Prostate gland (tissue), 2 donors: ENCODE measurements at places on chromosomes 3 and 15.

DNA sequence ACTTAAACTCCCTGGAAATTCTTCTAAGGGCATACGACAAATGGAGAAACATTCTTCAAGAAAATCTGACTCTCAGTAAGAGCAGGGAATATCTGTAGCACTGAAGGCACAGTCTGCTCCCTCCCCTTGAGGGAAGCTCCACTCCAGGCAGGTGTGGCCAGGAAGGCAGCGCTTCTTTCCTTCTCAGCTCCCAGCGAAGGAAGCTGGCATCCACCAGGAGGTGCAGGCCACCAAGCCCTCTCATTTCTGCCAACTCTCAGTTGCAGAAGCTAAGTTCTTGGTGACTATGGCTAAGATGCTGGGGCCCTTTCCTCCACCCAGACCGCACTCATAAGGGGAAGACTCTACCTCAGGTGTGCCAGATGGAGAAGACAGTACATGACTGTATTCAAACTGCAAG lies 37.7 kb upstream of the SLC41A3 start:
- no peak for DNase-seq

- DNase-seq = no peak
Measured at GRCh38 chr3:25424614-25425013, 3.4 kb upstream of the RARB start.

- DNase-seq = no peak
Measured at GRCh38 chr3:151009981-151010380, 37.5 kb upstream of the CLRN1 start.

DNA sequence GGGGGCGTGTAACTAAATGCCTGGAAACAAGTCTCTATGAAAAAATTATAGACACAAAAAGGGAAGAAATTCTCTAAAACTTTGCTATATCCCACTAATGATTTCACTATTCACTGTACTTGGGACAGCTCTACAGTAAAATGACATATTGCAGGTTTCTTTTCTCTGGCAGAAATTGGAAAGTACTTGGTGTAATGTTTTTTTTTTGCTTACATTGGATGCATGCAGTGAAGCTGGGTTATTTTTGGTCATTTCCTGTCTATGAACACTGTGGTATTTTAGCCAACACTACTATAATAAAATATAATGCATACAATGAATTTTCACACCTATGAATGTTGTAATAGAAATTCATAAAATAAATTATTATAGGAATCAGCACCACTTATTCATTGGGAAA lies 109.7 kb downstream of the LRRC49 start:
- DNase-seq = no peak

- DNase-seq = no peak
Measured at GRCh38 chr3:185696039-185696438, 109.9 kb downstream of the SENP2 start.

GRCh38 chr3:140198242-140198641 lies 263.3 kb downstream of the CLSTN2 start:
- no peak for DNase-seq

DNA sequence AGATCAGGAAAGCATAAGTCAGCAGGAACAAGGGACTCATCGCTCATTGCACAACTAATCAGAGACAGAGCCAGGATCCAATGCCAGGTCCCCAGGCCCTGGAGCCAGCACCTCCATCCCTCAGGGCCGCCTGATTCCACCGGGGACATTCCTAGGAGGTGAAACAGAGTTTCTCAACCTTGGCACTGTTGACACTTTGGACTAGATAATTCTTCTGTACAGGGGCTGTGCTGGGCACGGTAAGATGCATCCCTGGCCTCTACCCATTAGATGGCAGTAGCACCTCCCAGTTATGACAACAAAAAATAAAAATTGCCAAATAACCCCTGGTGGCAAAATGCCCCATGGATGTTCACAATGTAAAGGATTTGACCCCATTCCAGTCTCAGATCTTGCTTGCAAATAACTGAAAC lies 127.7 kb downstream of the MTHFS start:
- no peak for DNase-seq

GRCh38 chr3:23952646-23953045 lies 7.6 kb downstream of the NR1D2 start:
- DNase-seq = no peak

DNA sequence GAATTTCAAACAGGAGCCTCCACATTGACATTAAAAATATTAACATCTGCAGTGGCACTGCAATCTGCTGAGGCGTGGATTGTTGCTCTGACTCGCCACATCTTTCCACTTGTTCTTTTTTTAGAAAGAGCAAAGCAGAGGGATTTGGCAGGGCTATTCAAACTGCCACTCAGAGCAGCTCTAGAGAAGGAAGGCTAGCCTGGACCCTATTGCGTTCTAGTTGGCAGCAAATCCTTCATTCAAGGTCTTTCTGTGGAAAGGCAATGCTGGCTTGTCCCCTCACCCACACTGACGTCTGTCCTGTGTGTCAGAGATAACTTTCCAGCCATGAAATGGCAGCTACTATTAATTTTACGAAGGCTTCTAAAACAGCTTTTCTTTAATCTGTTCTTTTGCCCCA lies 483.2 kb upstream of the SGO1 start:
- DNase-seq = no peak

DNA sequence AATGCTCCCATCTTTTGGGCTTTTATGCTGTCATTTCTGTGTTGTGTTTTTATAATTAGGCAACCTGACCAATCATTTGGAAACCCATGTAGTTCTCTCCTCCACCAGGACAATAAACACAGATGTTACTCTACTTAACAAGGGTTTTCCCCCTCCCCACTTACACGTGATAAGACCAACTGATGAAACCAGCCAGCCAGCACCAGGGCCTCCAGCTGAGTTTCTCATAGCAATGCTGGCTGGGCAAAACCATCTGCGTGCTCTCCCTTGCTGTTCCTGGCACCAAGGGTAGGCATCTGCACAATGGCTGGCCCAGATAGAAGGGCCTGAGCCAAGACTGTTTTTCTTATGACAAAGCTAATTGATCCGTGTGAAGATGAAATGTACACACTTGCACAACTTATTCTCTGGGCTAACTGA lies 310.4 kb downstream of the PLCL2 start:
- no peak for DNase-seq

GRCh38 chr3:4936982-4937614 lies 42.1 kb upstream of the BHLHE40 start:
- DNase-seq = no peak

DNA sequence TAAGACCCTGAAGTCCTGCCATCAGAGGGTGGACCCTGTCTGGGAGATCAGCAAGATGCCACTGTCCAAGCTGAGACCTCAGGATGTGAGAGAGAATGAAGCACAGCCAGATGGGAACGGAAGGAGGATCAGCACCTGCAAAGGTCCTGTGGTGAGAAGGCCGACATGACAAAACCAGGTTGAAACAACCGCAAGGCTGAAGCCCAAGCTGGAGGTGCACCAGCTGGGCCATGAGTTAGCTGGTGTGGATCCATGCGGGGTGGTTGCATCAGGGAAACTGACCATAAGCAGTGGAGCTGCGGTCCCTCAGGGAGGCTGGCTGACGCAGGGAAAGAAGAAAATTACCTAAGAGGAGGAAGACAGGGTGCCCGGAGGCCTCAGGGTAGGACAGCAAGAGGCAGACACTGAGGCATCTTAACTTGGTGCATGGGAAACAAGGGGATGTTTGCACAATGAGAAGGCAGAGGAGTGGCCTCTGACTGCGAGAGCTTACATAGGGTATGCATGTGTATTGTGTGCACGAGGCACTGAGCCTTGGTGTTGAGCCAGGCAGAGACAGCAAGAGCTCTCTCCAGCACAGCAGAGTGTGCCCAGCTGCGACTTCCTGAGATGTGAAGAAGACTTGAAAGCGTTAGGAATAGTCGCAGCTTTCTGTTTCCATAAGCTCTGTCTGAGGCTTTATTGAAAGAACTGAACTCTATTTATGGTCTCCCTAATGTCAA lies 497.7 kb downstream of the OCA2 start:
- no peak for DNase-seq

DNA sequence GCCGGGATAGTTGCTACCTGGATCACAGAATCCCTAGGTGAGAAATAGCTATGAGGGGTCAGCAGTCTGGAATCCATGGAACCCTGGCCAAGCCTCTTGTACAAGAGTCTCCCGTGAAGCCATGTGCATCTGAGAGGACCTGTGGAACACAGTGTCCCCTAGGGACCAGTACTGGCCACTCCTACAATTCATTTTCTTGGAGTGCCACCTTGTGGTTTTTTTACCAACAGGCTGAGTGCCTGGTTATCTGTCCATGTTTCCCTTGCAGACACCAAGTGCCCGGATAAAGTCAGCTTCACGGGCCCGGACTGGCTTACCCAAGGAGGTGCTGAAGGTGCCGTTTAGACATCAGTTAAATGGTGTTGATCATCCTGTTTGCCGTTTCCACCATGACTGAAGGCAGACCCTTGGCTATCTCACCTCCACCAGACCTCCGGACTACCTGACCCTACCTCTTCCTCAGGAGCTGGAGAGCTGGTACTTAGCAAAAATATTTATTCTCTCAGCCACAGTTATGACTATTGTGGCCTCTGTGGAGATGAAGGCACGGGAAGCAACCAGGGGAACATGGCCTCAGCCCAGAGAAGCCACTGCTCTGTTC lies 93.9 kb downstream of the RBPMS2 start:
- peak; percentile 60 for DNase-seq

- no peak for DNase-seq
Measured at GRCh38 chr15:37103163-37103435, 2.8 kb upstream of the MEIS2 start.

DNA sequence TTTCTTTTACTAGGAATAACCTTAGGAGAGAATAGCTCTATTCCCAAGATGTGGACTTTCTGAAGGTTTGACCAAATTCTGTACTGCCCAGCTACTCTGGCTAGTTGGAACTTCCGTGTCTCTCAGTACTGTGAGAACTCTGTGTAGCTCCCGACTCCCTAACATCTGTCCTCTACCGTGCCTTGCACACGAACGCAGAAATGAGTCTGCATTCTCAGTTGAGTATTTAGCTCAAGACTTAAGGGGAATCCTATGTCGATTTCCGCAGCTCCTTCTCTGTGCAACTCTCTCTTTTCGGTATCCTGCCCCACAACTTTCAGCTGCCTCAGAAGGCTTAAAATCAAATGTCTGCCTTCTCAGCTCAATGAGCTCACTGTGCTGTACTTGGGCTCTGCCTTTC lies 86.7 kb upstream of the EPHB3 start:
- no peak for DNase-seq

DNA sequence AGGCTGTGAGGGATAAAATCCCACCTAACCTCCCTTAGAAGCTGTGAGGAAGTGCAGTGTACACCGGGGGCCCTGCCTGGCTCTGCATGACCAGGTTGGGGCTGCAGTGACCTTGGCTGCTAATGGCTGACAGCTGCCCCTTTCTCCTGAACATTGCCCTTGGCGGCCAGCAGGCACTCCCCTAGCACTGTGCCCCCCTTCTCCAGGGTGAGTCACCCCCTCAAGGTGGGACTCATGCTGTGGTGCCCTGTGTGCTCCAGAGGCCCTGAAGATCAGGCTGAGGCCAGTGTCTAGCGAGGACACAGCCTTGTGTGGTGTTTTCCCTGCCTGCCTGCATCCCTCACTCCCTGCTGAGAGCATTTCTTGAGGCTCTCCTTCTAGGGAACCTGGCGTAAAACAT lies 21.0 kb upstream of the FGD5 start:
- no peak for DNase-seq

DNA sequence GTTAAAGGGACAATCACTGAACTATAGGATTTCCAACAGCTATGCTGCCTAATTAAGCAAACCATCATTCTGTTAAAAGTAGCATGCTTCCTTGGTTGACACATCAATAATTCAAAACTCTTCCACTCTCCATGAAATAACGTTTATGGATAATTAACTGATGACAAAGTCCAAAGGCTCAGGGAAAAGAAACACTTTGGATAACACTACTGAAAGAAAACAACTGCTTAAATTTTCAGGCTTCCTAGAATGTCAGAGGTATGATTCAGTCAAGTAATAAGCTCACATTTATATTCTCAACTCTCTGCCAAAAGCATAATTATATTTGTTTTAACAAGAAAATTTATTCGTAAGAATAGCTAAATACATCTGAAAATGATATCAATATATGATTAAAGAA lies 49.6 kb downstream of the WDR72 start:
- no peak for DNase-seq

DNA sequence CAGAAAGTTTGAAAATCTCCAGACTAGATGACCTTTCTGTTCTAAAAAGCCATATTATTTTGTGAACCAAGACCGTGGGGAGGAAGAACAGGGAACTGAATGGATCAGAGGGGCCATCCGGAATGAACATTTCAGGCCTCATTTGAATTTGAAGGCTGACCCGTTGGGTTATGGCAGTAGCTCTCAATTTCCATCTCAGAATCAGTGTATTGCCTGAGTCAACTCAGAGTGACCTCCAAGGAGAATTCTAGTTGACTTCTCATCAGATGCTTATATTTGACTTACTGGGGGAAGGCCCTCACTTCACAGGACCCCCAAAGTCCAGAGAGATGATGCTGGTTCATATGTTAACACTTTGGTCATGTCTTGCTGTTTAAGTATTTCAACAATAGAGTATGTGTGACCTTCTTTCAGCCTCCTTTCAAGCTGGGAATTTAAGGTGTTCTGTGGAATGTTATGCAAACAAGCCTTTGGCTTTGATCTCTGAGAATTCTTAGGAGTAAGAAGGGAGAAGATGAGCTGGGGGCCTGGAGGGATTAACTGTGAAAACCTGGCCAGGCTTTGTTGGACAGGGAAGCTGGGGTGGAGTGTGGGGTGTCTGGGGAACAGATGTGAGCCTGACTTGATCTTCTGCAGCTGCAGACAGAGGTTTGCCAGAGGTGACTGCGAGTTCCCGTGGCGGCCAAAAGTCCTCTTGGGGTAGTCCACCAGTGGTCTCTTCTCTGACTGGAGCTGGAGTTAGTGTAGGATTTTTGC lies 111.2 kb upstream of the RGMA start:
- no peak for DNase-seq

DNA sequence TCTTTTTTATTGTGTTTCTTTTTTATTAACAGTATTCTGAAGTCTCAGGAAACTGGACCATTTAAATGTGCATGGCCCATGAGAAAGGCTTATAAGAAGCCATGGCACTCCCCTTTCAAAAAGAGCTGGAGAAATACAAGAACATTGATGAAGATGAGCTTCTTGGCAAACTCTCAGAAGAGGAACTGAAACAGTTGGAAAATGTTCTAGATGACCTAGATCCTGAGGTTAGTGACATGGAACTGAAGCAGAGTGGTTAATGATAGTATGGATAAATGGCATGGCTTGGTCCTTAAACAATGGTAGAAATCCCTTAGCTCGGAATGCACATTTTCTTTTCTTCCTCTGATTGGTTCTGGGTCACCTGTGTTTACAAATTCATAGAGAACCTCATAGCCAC lies 14.9 kb downstream of the TMOD2 start:
- no peak for DNase-seq

DNA sequence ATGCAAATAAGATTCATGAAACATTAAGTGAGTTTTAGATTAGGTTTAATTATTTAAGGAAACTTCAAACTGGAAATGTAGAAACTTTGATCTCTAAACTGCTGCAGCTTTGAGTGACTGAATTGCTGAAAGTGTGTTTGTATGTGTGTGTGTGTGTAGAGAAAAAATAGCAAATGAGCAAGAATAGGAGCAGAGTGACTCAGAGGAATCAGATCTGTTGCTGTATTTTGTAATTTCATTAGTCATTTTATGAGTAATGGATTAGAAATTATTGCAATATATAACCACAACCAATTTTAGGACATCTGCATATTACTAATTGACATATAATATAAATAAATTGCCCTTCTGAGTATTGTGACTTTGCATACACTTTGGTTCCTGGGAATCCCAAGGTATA lies 52.8 kb upstream of the SLC9A9 start:
- no peak for DNase-seq
